ENCODE measurements at places on chromosomes 4 and X. TPM values are rescaled to one million over a fixed set of nuclear protein-coding genes. Genes with fewer than 3 reads are reported as not detected.

GRCh38 chr4:16794816-16795445, 103.5 kb downstream of the LDB2 start:
- H3K4me3 ChIP-seq, result no peak overlapping the region
- no peaks in the 10 kb centered on the region for H3K27me3 ChIP-seq
- no peaks in the 10 kb centered on the region for H3K4me1 ChIP-seq

The ACE2 gene
- not detected for total RNA-seq

The DGKK gene
- total RNA-seq, result not detected

DNA sequence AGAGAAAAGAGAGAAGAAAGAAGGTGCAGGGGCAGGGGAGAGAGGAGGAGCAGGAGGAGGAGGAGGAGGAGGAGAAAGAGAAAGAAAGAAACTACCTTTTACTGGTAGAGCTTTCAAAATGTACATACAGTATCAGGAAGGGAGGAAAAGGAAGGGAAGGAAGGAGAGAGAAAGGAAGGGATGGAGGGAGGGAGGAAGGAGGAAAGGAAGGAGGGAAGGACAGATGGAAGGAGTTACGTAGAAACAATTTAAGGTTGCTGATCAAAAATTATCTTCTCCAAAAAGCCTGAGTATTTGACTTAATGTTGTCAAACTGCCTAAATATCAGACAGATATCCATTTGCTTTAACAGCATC, 13.4 kb downstream of the TBC1D9 start:
- no peaks in the 10 kb centered on the region for H3K36me3 ChIP-seq
- H3K27ac ChIP-seq, result no peak overlapping the region
- no peak for DNase-seq
- H3K4me3 ChIP-seq, result no peak overlapping the region
- H3K27me3 ChIP-seq, result peaks cover 20% of the 10 kb centered on the region

DNA sequence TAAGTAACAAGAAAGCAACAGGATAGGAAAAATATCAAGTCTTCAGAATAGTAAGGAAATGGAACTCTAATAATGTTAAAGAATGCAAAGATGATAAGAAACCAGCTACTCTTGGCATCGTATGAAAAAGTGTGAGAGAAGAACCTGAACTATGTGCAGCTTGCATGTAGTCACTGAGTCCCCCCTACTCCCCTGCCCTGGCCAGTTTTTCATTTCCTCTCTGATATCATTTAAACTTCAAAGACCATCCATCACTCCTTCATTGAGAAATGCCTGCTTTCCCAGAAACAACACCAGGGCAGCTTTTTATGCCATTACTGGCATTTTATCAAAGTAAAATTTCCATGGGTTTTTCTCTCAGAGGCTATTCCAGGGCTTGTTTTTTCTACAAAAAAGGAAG, 28.1 kb downstream of the INPP4B start:
- H3K27me3 ChIP-seq, result peaks cover 2% of the 10 kb centered on the region
- no peak overlapping the region for H3K4me3 ChIP-seq
- H3K4me1 ChIP-seq, result peaks cover 19% of the 10 kb centered on the region
- H3K27ac ChIP-seq, result no peak overlapping the region
- H3K36me3 ChIP-seq, result no peaks in the 10 kb centered on the region

The CPZ gene
- not detected for total RNA-seq

DNA sequence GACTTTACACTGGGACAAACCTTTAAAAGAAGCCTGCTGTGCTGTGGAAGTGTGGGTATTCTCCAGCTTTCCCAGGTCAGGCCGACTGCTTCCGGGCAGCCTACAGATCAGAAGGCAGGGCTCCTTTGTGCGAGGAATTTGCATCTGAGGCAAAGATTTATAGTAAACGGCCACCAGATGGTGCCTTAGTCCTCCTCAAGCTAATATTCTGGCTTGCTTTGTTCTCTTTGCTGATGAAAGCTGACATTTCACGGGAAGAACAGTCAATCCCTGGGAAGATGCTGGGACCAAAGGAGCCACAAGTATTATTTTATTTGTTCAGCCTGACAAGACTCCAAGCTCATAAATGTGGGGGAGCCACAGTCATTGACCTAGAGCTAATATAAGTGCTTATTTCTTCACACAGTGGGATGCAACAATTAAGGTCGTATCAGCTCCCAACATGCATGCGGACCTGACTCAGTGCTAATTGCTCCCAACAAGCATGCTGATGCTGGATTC, 120.7 kb upstream of the TRIM2 start:
- H3K36me3 ChIP-seq, result no peaks in the 10 kb centered on the region
- no peak overlapping the region for H3K4me3 ChIP-seq
- H3K4me1 ChIP-seq, result peaks cover 25% of the 10 kb centered on the region
- H3K27me3 ChIP-seq, result peaks cover 10% of the 10 kb centered on the region

DNA sequence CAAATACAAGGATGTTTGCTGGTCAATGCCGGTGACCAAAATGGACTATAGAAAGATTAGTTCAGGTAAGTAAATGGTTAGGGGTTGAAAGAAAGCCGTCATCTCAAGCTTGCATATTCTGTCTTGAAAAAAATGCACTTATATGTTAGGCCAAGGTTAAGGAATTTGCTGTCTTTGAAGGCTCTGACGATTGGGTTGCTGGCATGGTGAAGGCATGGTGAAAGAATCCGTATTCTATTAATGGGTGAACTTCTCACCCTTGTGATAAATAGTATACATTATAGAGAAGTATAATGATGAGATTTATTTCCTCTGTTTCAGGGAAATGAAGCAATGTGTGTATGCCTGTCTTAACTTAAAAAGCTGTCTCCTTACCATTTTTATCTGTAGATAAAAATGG, 132.6 kb downstream of the ADGRL3 start:
- H3K27me3 ChIP-seq, result no peaks in the 10 kb centered on the region
- no peak overlapping the region for H3K4me3 ChIP-seq
- no peak overlapping the region for H3K27ac ChIP-seq
- H3K36me3 ChIP-seq, result no peaks in the 10 kb centered on the region
- DNase-seq, result no peak

DNA sequence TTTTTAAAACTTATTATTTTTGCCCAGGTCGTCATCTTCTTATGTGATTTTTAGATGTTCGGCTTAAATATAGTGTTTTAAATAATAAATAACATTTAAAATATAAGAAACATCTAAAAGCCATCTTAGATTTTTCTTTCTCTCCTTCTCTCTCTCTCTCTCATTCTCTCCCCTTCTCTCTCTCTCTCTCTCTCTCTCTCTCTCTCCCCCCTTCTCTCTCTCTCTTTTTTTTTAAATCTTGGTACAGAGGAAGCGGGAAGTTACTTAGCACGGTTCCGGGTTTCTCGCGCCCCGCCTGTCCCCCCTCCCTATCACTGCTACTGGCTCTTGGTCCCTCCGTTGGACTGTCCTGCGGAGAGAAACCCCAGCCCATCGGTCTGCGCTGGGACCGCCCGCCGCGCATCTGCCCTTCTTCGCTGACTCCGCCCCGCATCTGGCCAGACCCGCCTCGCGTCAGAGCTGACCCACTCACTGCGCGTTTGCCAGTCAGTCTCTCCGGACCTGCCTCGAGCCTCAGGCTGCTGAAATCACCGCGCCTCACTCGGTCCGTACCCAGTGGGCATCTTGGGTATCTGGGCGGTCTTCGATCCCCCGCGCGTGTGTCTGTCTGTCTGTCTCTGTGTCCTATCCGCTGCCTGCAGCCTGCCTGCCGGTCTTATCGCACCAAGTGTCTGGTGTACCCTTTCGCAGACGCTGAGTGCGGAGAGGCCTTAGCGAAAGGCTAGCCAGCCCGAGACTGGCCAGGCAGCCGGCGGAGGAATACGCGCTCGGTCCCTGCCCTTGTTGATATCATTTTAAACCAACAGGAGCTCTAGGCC, at the start of gene PABPC5:
Gene PABPC5, plus strand, starts transcription at position 489 of the 818 bp plus-strand sequence. CDS start 739 bp downstream, outside the sequence.
- H3K36me3 ChIP-seq, result no peaks in the 10 kb centered on the region
- peaks cover 2% of the 10 kb centered on the region for H3K27me3 ChIP-seq
- H3K4me1 ChIP-seq, result no peaks in the 10 kb centered on the region
- no peak for DNase-seq

DNA sequence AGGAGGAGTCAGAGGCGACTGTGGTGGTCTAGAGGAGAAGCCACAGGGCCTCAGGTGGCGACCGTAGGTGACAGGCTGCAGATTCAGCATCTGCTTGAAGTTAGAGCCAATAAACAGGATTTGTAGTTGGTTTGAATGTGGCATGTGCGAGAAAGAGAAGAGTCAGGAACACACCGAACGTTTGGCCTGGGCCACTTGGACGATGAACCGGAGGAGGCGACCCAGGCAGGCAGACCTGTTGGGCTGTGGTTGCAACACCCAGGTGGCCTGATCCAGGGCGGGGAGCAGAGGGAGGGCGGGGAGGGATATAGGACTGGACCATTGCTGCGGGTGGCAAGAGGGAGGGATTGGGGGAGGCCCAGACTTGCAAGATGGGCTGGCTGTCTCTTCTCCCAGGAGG, 10.0 kb upstream of the PSAPL1 start:
- peaks cover 11% of the 10 kb centered on the region for H3K27me3 ChIP-seq
- no peak overlapping the region for H3K27ac ChIP-seq
- H3K36me3 ChIP-seq, result no peaks in the 10 kb centered on the region
- H3K4me1 ChIP-seq, result no peaks in the 10 kb centered on the region
- DNase-seq, result no peak

- no peaks in the 10 kb centered on the region for H3K36me3 ChIP-seq
- DNase-seq, result no peak
- H3K4me1 ChIP-seq, result no peaks in the 10 kb centered on the region
- no peaks in the 10 kb centered on the region for H3K27me3 ChIP-seq
These were observed 120.9 kb upstream of the NRK start for GRCh38 chrX:105701310-105702052.

DNA sequence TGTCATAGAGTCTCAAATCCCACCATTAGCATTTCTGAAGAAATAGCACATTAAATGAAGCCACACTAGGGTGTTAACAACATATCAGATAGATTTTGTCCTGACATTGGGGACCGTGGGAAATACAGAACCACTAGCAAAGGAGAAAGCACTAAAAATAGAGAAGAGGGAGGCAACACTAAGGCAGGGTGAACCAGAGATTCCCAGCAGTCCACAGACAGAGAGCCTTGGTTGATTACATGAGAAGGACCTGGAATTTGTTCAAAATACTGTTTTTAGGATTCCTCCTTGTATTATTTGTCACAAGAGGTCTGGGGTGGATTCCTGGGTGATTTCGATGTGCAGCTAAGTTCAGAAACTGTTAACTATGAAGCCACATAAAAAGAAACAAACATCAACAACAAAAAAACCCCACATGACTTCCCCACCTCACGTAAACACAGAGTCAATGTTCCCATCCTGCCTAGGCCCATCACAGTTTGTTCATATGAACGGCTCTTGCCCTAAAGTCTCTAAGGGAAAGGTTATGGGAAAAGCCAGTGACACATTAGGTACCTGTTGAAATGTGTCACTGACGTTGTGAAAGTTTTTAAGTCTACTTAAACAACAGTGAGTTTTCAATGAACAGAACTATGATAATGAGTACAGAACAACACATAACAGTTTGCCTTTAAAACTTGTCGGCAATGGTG, 23.6 kb upstream of the GRSF1 start:
- no peaks in the 10 kb centered on the region for H3K27me3 ChIP-seq
- no peak overlapping the region for H3K4me3 ChIP-seq
- peak overlapping the region; percentile 63 for H3K27ac ChIP-seq
- peak; percentile 17 for DNase-seq
- H3K4me1 ChIP-seq, result peaks cover 10% of the 10 kb centered on the region

The BMPR1B gene
- not detected for total RNA-seq

The GUF1 gene
- 40.0 TPM for total RNA-seq

The KCNIP4 gene
- not detected for total RNA-seq

The LNX1 gene
- total RNA-seq, result not detected

GRCh38 chr4:107006218-107006617, 29.9 kb downstream of the DKK2 start:
- no peaks in the 10 kb centered on the region for H3K4me1 ChIP-seq
- H3K36me3 ChIP-seq, result no peaks in the 10 kb centered on the region
- no peak for DNase-seq
- H3K4me3 ChIP-seq, result no peak overlapping the region
- H3K27ac ChIP-seq, result no peak overlapping the region
- no peaks in the 10 kb centered on the region for H3K27me3 ChIP-seq

DNA sequence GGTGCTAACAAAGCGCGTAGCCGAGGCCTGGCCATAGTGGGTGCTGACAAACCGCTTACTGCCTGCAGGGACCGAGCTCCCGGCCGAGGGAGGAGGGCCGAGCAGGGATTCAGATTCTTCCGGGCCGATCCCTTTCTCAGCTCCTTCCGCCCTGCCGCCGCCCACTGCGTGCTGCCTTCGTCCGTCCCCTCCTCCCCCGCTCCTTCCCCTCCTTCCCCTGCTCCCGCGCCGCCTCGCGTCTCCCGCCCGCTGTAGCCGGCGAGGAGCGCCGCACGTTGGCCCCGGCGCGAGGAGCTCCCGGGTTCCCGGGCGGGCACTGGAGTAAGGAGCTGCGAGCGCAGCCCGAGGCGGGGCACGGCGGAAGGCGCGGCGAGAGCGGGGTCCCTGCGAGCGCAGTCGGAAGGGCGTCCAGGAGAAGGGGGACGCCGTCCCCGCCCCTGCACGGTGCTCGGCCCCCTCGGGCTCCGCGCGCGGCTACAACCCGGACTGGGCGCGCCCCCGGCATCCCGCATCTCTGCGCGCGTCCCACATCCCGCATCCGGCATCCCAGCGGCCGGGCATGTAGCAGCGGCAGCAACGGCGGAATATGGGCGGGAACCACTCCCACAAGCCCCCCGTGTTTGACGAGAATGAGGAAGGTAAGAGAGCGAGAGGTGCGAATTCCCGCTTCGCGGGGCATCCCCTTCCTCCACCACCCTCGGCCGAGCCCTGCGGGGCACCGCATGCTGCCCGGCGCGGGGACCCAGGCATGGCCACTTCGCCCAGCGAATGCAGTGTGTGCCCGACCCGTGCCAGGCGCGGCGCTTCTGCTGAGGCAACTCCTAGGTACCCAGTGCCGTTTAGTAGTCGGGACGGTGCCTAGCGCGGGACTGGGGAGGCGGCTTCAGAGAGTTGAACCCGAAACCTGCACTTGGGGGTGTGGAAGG, at the start of gene STK32B:
Gene STK32B, plus strand, starts transcription at position 203 of the 926 bp plus-strand sequence.
- peak within 1 kb of the TSS; percentile 56 for H3K4me3 ChIP-seq
- no peaks in the 10 kb centered on the region for H3K36me3 ChIP-seq
- DNase-seq, result peak; percentile 51
- H3K4me1 ChIP-seq, result peaks cover 13% of the 10 kb centered on the region
- peaks cover 37% of the 10 kb centered on the region for H3K27me3 ChIP-seq

The EPHA5 gene
- not detected for total RNA-seq

The APOO gene
- total RNA-seq, result 35.7 TPM

GRCh38 chrX:93874554-93874953, 200.5 kb downstream of the FAM133A start:
- H3K36me3 ChIP-seq, result no peaks in the 10 kb centered on the region
- DNase-seq, result no peak

- no peaks in the 10 kb centered on the region for H3K36me3 ChIP-seq
- DNase-seq, result no peak
- H3K4me1 ChIP-seq, result no peaks in the 10 kb centered on the region
- H3K27me3 ChIP-seq, result no peaks in the 10 kb centered on the region
These were observed 854.4 kb upstream of the INTU start for GRCh38 chr4:126778348-126778747.
